ENCODE measurements at places on chromosomes 3 and 15.

- DNase-seq, result no peak
Measured at GRCh38 chr15:49314716-49315115, 108.3 kb upstream of the FGF7 start.

GRCh38 chr15:61337541-61337940 lies 108.4 kb upstream of the RORA start:
- no peak for DNase-seq

DNA sequence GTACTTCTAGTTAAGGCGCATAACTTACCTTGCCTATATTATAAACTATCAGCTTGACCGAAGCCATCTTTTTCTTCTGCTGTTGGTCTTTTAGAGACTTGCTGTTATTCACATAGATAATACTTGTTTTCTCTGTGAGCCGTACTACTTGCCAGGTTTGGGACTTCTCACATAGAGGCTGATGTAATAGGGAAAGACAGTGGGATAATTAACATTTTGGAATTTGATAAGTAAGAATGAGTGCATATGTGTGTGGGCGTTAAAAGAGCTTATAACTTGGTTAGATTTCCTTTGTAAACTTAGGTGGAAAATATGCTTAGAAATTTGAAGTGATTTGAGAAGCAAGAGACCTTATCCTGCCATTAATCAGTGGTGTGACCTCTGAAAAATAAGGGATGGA lies 47.8 kb downstream of the FNDC3B start:
- no peak for DNase-seq

DNA sequence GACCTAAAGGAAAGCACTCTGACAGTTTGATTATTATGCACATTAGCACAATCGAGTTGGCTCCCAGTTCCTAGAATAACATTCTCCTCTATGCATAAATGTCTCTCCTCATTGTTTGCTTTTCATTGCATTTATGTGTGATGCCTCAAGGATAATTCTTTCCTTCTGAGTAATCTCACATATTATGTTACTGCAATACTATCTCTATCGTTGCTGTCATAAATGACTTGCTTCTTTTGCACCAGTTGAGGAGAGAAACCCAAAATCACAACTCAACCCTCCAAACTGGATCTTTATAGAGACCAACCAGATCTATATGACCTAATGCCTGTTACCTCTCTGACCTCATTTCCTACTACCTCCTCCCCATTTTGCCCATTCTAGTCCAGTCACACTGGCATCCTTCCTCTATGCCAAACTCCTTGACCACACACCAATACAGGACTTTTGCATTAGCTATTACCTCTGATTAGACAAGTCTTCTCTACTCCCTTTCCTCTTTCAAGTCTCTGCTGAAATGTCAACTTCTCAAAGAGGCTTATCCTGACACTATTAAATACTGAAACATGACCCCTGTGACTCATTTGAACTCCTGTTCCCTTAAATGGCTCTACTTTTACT lies 1026.0 kb downstream of the TUSC7 start:
- peak; percentile 41 for DNase-seq

DNA sequence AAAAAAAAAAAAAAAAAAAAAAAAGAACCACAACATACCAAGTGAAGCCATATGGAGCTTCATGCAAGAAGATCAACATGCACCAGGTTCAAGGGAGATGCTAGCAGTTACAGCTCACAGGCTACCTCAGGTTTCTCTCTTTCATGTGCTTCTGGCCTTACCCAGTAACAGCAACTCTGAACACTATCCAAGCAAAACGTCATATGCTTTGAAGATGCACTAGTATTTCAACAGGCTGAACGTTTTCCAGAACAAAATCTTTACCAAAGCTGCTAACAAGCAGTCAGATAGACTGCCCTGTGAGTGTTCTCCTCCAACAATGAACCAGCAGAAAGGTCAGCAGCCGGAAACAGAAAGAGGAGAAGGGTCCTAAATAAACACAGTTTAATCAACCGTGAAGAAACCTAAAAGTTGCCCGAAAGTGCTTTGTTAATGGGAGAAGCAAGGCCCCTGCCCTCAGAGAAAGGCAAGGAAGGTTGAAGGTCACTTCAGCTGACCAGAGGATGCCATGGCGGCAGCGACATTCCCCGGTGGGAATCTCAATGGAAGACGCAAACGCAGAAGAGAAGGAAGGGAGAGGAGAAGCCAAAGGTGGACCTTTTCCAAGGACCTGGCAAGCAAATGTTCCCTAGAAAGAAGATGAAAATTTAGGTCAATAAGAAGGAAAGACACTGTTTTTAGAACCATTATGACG lies 80.1 kb downstream of the CCNL1 start:
- no peak for DNase-seq

GRCh38 chr3:119702530-119703527 lies at the start of gene CFAP91:
Gene CFAP91 (plus strand): TSS chr3:119703022. CDS start chr3:119703099, 77 bp downstream.
- DNase-seq, result peak; percentile 94

DNA sequence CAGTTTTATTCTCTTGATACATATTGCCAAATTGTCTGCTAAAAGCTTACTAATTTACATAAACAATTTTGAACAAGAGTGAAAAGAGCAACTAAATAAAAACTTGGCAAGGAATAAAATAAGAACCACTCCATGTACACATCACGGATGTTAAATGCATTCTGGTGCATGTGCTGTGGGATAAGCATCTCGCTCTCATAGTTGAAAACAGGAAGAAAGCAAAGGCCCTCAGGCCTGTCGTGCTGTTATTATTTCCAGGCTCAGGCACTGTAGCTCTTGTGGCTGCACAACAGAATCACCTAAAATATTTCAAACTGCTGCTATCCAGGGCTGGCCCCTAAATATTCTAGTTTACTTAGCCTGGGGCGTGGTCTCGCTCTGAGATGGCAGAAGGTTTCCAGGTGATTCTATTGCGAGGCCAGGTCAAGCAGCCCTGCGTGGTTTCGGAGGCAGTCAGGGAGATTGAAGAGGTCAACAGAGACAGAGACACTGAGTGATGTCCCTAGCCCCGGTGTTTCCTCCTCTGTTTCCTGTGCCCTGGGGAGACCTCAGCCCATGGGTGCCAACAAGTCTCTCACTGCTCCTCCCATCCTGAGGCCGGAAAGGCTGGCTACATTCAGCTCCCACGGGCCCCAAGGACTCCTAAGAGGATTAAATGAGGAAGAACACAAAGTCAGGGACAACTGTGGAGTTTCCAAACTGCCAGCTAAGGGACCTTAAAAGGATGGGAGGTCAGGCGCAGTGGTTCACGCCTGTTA lies 18.2 kb upstream of the PDIA5 start:
- no peak for DNase-seq

DNA sequence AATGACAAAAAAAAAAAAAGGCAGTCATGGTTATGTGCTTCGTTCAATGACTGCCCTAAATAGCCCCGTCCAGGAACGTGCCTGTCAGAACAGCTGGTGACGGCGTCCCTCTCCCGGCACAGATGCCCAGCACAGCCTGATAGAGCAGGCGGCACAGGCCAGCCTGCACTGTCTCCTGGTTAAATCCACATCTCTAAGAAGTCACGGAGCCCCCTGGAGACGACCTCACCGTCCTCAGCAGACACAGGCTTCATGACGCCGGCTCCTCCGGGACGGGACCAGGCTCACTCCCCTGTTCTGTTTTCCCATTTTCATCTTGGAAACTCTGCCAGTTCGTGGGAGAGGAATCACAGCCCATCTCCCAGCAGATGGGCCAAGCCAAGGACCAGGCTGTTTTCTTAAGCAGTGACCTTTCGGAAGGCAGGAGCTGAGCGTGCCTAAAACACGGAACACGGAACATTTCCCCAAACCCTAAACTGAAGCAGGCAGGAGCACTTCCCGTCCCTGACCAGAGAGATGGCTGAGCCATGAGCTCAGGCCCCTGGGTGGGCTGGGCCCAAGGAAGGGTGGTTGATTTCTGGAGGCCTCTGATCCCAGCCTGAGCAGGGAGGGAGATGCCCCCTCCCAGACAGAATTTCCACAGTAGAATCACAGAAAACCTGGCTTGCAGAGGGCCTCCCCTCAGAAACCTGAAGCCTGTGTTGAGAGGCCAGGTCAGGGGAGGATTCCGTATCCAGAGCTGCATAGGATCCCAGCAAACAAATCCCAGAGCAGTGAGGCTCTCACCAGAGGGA lies 35.9 kb downstream of the ADCY5 start:
- peak; percentile 9 for DNase-seq

DNA sequence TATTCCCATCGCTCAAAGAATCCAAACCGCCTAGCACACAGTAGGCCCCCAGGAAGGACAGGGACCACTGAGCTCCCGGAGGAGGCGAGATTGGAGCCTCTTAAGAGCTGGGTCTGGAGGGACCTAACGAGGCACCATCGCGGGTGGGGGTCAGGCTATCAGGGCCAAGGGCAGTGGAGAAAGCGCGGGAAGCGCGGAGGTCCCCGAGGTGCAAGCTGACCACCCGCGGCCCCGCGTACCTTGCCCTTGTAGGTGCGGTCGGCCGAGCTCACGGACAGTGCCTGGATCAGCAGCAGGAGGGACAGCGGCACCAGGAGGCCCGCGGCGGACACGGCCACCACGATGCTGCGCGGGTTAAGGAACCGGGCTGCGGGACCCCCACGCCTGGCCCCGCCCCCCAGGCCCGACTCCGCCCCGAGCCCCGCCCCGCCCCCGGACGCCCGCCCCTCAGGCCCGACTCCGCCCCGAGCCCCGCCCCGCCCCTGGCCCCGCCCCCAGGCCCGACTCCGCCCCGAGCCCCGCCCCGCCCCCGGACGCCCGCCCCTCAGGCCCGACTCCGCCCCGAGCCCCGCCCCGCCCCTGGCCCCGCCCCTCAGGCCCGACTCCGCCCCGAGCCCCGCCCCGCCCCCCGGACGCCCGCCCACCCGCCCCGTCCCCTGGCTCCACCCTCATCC lies 3.9 kb downstream of the ZDHHC19 start:
- DNase-seq, result no peak

GRCh38 chr3:55658270-55658669 lies 171.2 kb upstream of the WNT5A start:
- no peak for DNase-seq

DNA sequence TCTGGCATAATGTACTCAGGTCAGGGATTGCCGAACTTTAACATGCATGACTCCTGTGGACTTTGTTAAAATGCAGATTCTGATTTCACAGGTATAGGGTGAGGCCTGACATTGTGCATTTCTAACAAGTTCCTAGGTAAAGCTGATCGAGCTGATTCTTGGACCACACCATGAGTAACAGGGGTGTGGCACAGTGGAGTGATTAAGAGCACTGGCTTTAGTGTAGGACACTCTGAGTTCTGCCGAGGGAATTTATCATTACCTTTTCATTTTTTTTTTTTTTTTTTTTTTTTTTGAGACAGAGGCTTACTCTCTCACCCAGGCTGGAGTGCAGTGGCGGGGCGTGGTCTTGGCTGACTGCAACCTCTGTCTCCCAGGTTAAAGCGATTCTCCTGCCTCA lies 169.3 kb downstream of the ADAMTS9 start:
- no peak for DNase-seq

- DNase-seq, result peak; percentile 14
Measured at GRCh38 chr15:98941595-98942255, 65.9 kb downstream of the PGPEP1L start.

DNA sequence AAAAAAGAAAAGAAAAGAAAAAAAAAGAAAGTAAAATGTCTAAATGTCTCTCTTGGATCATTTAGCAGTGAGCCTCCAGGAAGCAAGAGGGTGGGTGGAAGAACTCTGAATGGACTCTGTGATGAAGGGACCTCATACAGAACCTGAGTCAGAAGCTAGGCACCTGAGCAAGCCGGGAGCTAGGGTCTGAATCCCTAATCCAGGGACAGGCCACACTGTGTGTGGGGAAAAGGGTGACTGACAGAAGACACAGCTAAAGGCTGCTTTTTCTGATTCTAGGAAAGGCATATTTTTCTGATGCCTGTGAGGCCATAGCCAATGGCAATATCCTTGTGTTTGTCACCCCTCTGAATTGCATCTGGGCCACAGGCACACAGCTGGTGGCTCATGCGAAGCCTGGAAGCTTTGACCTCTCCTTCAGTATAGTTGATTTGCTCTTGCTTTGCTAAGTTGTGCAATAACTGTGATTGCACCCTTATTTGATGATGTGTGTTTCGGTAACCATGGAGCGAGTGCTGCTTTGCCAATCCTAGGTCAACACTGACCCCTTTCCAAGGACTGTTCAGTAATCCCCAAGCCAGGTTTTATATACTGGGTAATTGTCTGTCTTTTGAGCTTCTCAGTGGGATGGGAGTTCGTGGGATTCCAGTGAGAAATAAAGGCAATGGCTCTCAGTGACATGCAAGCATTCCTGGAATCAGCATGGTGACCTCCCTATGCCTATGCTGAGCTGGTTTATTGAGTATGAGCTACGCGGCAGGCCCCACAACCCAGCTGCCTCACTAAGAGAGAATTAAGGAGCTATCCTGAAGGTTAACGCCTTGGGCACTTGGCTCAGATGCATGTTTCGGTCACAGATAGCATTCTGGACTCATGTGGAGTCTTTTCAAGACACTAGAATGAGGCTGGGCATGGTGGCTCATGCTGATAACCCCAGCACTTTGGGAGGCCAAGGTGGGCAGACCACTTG lies 49.0 kb upstream of the OSBPL11 start:
- peak; percentile 79 for DNase-seq

DNA sequence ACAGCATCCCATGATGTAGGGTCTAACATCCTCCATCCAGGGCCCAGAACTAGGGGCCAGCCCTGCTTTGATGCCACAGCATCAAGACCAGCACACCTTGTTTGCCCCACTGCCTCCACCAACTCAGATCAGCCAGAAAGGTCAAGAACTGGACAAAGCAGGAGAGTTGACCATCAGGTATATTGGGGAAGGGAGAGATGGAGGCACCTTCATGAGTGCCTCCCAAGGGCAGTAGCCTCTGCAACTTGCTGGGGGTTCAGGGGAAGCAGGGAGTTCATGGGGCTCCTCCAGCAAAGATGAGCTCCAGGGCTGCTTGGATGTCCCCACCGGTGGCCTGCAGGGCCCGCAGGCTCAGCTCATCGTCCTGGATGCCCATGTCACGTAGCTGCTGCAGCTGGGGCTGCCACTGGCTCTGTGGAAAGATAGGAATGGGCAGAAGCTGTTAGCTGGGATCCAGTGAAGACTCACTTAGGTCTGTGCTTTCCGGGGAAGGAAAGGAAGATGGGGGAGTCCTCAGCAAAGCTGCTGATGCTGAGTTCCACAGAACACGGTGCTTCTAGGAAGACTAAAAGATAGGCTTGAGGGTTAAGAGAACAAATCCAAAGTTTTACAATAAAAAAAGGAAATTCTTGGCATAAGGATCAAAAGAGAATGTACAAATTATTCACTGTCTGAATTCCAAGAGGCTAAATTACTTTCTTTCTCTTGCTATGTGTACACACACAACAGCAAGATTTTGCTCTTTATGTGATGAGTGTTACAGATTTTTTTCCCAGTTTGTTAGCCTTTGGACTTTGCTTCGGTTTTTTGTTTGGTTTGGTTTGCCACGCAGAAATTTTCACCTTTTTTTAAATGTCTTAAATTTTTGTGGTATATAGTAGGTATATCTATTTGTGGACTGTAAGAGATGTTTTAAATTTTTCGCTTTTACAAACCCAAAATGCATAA lies 12.3 kb upstream of the SEMA7A start:
- no peak for DNase-seq

- DNase-seq, result no peak
Measured at GRCh38 chr3:79761441-79761840, 6.4 kb downstream of the ROBO1 start.

All from fibroblast of villous mesenchyme (primary cell).